ENCODE measurements at places on chromosomes 3 and 15.

DNA sequence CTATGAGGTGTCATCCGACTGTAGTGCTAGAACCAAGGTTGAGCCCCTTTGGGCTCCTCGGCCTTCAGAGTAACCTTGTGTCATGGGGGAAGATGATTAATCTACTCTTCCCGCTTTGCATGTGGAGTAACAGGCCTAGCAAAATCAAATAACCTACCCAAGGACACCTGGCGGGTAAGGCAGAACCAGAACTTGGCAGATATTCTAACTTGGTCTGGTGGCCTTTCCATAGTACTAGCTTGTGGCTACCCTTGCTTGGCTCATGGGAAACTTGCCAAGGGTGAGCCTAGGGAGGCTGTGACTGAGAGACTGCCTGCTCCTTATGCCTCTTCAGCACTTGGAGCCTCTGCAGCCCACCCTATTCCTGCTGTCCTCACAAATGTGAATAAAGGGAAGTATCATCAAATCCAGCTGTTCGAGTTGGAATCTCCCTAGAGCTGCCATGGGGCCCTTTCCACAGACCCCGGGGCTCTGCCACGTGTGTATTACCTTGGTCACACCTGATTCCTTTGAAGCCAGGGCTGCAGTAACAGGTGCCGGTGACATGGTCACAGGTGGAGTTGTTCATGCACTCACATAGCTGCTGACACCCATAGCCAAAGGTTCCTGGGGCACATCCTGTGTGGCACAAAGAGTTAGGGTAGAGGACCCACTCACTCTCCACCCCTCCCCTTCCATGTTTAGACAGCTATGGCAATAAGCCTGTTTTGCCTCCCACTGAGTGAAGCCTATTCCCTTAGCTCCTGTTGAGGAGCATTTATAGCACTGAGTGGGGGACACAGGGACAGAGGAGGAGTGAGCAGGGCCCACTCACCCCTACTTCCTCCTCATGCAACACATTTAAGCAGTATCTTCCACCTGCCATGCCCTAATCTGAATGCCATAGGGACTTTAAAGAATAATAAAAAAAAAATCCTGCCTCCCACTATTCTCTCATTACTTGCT is 46.0 kb downstream of the RAB11A start:
- DNase-seq: no peak

GRCh38 chr15:34362047-34362773 is 4.8 kb downstream of the LPCAT4 start:
- no peak for DNase-seq

DNA sequence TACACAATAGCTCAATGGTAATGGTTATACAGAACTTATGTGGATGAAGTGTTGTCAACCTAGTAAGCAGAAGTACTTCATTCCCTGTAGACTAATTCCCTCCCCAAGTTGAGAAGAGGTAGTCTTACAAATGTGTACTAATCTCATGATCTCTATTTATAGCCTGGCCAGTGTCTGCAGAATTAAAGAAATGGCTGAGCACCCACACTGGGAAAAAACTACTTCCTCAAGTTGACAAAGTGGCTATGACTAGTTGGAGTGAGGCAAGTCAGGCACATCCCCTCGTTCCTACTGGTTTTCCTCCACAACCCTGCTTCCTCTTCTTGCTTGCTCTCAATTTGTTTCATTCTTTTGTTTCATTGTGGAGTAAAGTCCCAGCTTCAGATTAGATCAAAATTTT is 566.7 kb upstream of the ZNF717 start:
- no peak for DNase-seq

DNA sequence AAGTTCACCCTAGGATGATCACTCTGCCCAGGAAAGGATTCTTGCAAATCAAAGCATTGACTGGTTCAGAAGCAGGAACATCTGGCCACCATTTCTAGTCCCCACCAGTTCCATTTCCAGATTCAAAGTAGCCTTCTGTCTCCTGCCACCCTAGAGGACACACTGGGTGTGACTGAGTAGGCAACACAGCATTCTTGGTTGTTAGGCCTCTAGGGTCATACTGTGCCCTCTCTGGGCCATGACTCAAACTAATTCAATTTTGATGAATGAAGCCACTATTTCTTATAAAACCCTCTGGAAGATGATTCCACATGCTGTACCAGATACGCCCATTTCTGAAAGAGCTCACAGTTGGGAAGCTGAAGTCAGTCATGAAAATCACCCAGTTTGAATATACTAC is 69.7 kb downstream of the WDR76 start:
- DNase-seq: no peak

DNA sequence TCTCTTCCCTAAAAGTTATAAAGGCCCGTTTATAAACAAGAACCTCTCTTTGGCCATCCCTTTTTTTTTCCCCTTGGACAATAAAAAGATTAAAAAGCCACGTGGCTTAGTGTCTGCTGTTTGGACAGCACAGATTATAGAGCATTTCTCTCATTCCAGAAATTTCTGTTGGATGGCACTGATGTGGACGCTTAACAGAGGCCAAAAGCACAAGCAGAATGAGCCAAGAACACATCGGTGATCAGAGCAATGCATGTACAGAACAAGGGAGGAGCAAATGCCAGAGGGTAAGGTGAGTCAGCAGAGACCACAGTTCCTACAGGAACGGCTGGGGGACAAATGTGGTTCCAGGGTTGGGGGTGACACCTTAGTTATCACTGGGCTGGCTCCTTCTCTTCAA is 30.3 kb upstream of the CTNNB1 start:
- no peak for DNase-seq

DNA sequence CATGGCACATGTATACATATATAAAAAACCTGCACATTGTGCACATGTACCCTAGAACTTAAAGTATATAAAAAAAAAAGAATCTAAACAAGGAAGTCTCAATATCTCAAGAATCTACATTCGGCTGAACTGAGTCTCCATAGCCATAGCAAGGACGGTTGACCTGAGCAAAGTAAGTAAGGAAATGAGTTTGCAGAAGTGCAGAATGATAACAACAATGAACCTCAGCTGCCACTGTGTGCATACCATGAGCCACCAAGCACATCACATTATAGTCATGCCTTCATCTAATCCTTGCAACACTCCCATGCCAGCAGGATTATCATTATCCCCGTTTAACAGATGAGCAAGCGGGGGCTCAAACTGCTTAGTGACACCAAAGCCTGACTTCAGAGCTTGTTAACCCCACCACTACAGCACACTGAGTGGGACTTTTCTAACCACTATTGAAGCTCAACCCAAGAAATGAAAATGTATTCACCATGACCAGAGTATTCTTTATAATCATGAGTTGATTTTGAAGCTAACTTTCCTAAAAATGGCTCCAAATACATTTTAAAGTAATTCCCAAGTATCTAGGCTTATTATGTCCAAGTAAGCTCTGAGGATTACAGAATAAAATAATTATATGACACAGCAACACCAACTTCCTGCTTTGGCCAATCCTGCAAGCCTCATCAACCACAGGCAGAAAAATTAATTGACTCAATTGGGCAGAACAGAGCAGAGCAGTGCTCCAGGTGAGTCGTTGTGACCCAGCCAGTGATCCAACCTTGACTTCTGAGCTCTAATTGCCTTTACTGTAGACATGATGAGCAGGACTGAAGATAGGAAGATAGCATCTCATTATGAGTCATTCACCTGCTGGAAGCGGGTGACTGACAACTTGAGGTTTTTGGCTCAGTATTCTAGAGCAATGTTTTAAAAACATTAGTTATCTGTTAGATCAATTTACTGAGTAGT is 47.3 kb upstream of the IL12A start:
- no peak for DNase-seq
